ENCODE measurements at places on chromosomes 4 and X.

DNA sequence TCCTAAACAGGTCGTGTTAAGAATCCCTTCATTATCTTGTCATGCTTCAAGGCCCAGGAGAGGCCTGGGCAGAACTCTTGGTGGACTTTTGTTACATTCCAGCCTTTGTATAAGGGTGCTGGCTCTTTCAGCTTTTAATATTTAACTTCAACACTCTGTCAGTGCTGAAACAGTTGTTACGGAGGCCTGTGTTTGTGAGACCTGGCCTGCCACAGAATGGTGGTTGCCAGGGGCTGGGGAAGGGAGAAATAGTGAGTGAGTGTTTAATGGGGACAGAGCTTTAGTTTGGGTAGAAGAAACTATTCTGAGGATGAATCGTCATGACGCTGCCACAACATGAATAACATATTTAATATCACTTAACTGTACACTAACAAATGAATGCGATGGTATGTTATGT lies 1027.6 kb upstream of the PRKX start:
- DNase-seq: no peak

GRCh38 chrX:119763836-119764387 lies 5.5 kb downstream of the SOWAHD start:
- DNase-seq: no peak

DNA sequence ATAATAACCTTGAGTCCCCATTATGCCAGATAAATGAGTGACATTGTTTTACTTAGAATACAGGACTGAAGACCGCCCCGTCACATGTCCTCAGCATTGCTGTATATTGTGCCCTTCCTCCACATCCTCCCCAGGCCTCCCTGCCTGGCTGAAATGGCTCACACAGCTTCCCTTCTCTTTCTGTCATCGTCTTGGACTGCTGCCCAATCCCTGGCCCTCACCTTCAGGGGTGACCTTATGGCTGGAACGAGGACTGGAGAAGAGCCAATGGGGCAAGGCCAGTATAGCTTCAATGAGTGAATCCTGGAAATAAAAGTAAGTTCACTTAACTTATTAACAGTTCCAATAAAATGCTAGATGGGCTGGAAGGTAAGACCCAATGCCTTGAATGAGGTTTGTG lies 2.7 kb downstream of the KCNE5 start:
- no peak for DNase-seq

DNA sequence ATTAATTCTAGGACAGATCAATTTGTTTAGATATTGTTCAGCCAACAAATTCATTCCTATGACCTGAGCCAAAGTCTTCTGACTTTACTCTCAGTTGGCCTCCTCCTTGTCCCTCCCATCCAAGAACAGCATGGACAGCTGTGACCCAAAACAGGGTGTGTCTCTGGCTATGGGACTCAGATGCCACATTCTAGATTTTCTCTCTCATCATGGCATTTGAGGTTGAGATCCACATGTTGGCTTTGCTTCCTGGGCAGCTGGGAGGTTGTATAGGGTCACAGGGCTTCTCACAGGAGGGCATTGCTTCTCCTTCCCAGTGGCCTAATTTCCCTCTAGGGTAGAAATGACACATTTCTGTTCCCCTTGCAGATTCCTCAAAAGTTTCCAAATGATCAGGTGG lies 22.6 kb upstream of the EGF start:
- DNase-seq: no peak

DNA sequence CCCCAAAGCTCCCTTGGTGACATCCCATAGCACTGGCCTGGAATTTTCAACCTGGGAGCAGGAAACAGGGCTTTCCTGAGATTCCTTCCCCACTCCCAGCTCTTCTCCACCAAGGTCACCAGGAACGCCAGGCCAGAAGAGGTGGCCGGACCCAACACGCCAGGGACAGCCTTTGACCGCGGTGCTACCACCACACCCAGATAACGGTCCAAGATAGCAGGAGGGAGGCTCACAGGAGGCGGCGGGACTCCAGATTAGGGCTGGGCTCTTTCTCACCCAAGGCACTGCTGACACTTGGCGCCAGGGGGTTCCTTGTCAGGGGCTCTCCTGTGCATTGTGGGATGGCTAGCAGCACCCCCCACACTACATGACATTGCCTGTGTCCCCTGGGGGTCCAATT lies 22.9 kb downstream of the ZFYVE28 start:
- DNase-seq: no peak

- DNase-seq: peak; percentile 70
These were observed 32.3 kb upstream of the CXCL8 start for GRCh38 chr4:73707918-73708577.

DNA sequence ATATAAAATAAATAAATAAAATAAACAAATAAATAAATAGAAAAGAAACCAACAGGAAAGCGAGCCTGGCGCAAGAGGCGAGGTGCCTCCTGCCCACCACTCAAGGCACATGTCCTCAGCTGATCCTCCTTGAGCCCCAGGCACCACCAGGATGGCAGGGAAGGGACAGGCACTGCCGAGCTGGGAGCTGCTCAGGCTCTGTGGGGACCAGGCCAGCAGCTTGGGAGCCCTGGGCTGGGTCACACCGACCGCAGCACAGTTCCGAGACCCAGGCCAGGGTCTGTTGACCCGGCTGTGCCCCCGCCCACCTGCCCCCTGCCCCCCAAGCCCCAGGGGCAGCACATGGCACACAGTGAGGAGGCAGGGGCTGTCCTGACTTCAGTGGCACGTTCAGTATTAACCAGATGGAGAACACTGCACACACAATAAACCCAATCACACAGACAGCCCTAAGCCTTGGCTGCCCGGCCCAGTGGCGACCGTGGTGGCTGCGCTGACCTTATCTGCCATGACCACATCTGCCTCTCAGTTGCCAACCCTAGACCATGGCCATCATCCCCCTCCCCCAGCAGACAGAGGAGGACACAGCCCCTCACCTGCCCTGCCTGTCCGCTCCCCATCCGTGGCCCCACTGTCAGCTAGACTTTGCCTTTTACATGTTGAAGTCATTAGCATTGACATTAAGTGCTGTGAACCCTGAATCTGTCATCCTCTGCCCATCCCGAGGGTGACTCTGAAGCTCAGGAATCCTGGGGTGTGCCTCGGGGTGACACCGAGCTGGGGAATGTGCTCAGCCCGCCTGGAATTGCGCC lies 2.9 kb upstream of the TREX2 start:
- no peak for DNase-seq

DNA sequence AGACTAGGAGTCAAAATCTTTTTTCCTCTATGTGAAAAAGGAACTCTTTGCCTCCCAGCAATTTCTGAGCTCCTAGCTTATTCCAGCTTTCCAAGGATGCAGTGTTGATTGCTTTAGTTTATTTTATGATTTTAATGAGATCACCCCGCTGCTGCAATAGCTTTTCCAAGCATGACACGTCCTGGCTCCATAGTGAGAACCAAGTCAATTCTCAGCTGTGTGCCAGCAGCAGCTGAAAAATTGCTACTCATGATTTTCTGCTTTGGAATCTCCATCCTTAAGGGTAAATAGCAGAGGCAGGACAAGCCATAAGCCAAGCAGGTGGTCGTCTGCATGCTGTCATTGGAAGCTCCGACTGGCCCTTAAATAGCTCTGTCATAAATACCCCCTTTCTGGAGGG lies 64.5 kb downstream of the FTHL17 start:
- no peak for DNase-seq

- no peak for DNase-seq
These were observed 13.5 kb upstream of the ASMTL start for GRCh38 chrX:1466232-1466661.

DNA sequence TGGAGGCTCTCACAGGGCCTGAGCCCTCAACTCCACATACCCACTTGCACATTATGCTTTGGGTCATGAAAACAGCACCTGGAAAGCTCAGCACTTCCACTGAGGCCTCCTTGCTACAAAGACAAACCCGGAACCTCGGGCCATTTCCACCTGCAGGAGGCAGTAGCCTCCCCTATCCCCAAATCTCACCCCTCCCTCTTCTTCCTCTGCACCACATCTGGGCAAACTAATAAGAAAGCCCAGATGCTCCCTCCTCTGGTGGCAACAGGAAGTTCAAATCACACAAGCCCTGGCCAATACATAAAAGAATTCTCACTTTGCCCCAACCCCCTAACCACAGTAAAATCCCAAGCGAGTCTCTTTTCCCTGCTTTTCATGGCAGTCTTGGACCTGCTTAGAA lies 136.4 kb downstream of the MAPK10 start:
- DNase-seq: peak; percentile 31

DNA sequence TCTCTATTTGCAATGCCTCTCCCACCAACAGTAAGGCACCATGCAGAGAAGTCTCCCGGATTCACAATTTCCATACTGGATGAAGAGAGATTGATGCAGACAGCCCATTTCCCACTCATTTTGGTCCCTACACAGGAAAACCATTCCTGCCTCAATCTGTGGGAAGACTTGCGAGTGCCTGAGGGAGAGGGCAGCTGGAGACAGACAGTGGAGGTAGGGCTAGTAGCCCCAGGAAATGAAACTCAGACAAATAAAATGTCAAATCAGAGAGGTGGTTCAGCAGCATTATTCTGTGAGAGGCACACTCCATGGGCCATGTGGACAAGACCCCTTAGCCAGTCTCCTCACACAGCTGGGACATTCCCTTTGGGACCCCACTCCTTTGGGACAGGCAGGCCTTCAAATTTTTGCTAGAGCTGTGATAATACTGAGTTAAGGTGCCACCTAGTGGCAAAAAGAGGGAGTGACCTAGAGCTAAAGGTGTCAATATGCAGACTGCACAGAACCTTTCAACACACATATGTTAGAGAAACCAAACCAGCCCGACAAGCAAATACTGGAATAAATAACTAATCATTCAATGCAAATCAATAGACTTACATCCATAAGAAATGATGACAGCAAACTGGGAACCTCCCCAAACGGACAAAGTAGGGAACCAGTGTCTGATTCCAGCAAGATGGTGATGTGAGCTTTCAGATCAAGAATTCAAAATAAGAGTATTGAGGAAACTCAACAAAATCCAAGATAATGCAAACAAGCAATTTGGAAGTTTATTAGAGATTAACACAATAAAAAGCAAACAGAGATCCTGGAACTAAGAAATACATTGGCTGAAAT lies 1865.3 kb upstream of the AGA start:
- peak; percentile 2 for DNase-seq

DNA sequence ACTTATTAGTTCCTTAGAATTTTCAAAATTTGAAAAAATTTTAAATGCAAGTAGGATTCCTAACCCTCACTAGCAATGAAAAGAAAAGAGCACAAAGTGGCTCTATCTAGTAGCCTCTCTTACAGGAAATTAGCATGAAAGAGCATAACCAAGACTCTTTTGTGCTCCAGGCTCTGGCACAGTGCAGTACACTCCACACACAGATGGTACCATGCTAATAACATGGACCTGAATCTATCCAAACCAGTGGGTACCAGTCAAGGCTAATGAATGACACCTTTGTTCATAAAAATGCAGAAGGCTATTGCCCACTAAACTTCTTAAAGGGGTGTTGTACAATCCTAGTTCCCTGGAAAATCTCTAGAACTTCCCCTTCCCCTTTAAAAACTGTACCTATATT lies 119.0 kb downstream of the MANBA start:
- no peak for DNase-seq

- peak; percentile 33 for DNase-seq
These were observed 22.3 kb downstream of the QRFPR start for GRCh38 chr4:121358473-121358872.

DNA sequence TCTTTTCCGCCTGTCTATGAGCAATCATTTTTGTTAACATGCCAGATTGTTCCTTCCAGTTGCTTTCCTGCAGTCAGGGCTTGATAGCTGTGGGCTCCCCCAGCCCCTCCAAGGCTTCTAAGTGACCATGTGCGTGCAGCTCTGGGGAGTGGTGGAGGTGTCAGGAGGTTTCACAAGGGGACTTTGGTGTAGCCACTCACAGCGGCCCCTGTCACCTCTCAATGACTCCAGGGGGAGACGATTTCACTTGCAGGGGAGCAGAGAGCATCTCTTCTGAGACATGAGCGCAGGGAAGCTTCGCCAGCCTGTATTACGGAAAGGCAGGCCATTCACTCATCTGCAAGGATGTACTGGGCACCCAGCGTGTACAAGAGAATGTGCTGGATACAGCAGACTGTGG lies 3.1 kb upstream of the GPR78 start:
- DNase-seq: no peak

- no peak for DNase-seq
These were observed 32.4 kb downstream of the EGF start for GRCh38 chr4:109945056-109945455.

DNA sequence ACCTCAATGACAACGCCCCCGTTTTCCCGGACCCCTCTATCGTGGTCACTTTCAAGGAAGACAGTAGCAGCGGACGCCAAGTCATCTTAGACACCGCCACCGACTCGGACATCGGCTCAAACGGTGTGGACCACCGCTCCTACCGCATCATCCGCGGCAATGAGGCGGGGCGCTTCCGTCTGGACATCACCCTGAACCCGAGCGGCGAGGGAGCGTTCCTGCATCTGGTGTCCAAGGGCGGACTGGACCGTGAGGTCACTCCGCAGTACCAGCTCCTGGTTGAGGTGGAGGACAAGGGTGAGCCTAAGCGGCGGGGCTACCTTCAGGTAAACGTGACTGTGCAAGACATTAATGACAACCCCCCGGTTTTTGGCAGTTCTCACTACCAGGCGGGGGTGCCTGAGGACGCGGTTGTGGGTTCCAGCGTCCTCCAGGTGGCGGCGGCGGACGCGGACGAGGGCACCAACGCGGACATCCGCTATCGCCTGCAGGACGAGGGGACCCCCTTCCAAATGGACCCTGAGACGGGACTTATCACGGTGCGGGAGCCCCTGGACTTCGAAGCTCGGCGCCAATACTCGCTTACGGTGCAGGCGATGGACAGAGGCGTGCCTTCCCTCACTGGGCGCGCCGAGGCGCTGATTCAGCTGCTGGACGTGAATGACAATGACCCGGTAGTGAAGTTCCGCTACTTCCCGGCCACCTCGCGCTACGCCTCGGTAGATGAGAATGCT lies 2.2 kb downstream of the FAT4 start:
- DNase-seq: peak; percentile 9

GRCh38 chrX:320126-320783 lies 1.7 kb upstream of the GTPBP6 start:
- DNase-seq: no peak

- DNase-seq: no peak
These were observed 101.8 kb downstream of the ZIC3 start for GRCh38 chrX:137667776-137668175.

GRCh38 chr4:165766018-165766417 lies 107.0 kb upstream of the TLL1 start:
- DNase-seq: no peak

DNA sequence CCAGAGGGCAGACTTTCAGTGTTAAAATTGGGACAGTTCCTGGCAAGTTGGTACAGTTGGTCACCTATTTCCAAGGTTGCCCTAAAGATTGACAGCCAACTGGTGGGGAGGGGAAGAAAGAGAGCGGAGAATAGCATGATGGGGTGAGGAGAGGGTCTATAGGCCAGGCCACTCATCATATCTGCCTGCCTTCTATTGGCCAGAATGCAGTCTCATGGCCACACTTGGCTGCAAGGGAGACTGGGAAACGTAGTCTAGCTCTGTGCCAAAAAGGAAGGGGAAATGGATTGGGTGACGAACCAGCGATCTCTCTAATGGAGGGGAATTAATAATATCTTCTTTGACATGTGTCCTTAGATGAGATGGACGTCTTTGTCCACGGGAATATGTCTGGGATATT lies 197.4 kb upstream of the ATP6AP2 start:
- no peak for DNase-seq
